ENCODE measurements at places on chromosomes 2 and 18.

DNA sequence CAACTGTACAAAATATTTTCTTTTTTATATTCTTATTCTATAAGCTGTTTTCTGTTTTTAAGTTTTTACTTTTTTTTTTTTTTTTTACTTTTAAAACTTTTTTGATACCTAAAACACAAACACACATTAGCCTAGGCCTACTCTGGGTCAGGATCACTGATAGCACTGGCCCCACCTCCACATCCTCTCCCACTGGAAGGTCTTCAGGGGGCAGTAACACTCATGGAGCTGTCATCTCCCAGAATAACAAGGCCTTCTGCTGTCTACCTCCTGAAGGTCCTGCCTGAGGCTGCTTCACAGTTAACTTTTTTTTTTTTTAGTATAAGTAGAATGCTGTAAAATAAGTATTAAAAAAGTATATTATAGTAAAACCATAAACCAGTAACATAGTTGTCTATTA is 415.1 kb downstream of the PTPRM start:
- no peak for DNase-seq

DNA sequence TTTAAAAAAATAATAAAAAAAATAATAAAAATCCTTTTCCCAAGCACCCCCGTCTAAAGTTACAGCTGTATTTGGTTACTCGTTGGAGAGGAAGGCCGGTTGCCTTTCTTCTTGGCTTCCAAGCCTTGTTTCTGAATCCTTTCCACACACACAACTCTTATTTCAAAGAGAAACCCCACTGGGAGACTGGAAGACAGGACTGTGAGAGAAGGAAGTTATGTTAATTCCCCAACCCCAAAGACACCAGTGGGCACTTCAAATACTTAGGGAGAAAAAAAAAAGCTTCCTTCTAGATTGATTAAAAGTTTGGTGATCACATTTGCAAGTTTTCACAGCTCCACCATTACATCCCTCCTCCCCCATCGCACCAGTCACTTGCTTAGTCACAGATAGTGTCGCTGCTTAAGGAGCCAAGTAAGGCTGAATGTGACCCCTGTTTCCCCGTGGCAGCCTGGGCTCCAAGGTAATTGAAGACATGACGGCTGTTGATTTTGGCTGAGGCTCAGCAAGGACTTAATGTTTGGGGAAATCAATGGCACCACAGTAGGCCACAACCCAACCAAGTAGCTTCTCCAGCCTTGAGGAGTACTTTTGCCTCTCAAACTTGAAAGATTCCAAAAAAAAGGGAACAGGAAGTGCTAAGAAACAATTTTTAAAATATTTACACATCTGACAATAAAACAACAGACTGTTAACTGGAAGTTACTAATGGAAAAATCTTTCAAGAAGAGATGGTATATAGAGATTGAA is 40.8 kb upstream of the FRZB start:
- no peak for DNase-seq

- no peak for DNase-seq
Measured at GRCh38 chr2:227335713-227336112, 10.7 kb downstream of the MFF start.

DNA sequence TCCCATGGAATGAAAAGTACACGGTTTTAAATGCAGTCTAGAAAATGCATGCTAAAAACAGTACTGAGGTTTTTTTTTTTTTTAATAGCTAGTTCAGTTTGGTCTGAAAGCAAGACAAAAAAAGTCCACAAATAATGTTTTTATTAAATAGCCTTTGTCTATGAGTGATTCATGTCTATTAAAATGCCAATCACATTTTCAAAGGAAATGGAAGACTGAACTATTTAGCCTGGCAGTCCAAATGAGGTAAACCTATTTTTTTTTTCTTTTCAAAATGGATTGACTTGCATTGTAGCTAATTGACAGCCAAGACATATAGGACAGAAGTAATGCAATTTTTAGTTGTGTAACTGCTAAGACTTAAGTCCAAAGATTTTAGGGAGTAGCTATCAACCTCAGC is 90.3 kb downstream of the LRP1B start:
- no peak for DNase-seq

DNA sequence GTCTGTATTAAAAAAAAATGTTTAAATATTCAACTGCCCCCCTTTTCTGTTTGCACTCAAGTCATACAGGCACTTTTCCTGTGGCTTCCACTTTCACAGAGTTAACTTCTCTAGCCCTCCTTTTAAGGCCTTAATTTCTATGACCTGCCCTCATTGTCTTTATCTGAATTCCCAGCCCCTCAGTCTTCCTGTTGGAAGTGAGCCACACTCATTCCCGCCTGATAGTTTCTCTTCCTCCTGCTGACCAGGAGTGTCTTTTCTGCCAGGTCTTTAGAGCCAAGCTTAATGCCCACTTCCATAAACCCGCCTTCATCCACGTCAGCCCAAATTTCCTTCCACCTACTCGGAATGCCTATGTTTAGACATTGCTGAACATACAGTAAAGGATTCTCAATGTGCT is 10.5 kb downstream of the COPS8 start:
- no peak for DNase-seq
